GM23338 (cell line): ENCODE measurements at places on chromosomes 2 and 18. TPM values are rescaled to one million over a fixed set of nuclear protein-coding genes. Genes with fewer than 3 reads are reported as not detected.

Gene GPR35
- 0.21 TPM in 1 of 2 replicates, not detected in the other for polyA plus RNA-seq

Gene LOXL3
- polyA plus RNA-seq: 4.4 and 4.7 TPM in 2 replicates

Gene ELOA2
- 0.17 TPM in 1 of 2 replicates, not detected in the other for polyA plus RNA-seq

Gene REG3A
- polyA plus RNA-seq: not detected in 2 replicates
